RKO (cell line): ENCODE measurements at places on chromosomes 1 and 21.

DNA sequence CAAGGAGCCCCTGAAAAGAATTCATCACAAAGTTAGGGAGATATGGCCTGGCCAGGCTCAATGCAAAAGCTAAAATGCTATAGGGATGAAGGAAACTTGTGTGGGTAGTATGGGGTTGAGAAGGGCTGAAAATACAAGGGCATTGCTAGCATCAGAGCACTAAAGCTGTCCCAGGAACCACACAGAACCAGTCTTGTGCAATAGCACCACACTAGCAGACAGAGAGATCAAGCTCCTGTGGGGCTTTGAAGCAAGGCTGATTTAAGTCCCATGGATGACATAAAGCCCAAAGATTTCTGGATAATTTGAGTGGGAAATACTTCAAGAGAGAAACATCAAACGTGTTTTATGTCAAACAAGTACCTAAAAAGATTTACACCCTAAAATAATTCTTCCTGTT, 97.1 kb downstream of the VAV3 start:
- DNase-seq = no peak

DNA sequence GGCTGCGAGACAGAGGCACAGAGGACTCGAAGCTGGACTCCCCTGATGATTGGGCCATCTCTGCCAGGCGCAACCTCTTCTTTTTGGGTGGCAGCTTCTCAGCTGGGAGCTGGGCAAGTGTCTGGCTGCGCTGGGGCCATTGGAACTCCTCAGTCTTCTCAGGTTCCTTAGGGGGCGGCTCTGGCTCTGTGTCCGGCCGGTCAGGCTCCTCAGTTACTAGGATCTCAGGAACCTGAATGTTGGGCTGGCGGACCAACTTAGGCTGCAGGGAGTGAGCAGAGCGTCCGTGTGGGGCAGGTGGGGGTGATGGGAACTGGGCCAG, 97.5 kb upstream of the EDN2 start:
- DNase-seq = no peak

- peak; percentile 68 for DNase-seq
Observed at GRCh38 chr1:19704247-19705113, 39.8 kb downstream of the HTR6 start.

GRCh38 chr1:172545396-172546004, 12.6 kb downstream of the SUCO start:
- DNase-seq = no peak

DNA sequence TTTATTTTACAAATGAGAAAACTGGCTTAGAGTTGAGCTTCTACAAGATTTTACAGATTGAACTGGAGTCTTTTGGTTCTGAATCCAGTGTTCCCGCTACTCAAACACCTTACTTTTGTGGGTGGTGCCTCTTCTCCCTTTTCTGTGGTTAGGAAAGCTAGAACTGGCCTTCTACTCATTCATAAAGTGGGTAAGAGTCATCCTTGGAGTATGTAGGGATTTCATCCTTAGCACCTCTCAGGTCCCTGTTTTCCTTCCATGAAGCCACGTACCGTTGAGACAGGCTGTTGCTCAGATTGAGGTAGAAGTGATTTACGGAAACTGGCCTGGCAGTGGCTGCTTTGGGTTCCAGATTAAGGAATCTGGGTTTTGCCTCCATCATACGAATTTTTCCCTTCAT, 35.8 kb downstream of the WNT4 start:
- no peak for DNase-seq

DNA sequence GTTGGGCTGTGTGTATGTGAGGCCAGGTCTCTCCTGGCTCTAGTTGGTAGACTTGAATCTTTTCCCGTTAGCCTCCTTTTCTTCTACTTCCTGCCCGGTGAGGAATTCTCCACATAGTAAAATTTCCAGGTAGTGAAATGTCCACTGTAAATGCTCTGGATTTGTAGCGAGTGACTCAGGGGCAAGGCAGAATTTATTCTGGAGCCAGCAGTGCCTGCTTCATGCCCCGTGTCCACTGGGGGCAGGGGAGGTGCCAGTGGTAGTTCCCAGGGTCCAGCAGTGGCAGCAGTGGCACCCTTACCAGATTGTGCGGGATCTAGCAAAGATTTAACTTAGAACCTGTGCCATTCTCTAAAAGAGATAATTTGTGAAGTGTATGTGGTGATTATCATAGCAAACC, 74.5 kb upstream of the USP24 start:
- peak; percentile 25 for DNase-seq

DNA sequence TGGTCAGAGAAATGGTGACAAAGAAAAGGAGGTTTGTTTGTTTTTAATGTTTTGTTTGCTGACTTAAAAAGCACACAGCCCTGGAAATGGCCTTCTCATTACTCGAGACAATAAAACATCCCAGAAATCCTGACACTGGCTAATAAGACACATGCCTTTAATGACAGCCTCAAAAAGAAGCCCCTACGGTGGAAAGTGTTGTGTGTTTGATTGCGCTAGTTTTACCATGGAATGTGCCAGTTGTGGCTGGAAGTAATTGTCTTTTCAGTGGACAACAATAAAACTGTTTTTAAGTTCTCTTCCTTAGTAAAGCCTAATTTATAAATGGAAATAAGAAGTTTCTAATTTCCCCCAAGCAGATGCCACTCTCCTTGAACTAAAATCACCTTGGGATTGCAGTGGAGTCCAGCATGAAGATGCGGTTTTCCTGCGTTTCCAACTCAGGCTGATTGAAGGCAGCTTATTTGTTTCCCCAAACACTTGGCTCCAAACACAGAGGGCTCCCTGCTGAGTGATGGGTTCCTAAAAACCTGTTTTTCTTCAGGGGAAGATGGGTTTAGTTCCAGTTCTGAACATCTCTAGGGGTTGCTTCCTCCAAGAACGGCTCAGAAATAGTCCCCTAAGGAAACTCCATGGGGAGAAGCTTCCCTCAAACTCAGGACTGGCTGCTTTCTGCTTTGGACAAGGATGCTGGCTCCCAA, 54.3 kb downstream of the CD247 start:
- no peak for DNase-seq

- DNase-seq = no peak
Observed at GRCh38 chr1:172442843-172443565, 865 bp downstream of the PIGC start.

DNA sequence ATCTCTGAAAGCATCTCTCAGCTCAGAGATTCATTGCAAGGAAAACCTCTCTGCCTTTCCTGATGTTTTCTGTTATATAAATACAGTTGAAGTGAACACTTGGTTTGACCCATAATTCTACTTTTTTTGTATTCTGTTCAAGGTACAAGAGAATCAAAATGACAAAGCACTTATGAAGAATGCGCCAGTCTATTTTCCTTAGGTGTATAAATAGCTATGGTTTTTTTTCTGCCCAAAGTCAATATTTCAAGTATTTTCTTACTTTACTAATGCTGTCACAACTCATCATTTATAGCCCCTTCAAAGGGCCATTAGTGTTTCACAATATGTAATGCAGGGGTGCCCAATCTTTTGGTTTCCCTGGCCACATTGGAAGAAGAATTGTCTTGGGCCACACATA, 142.5 kb upstream of the C1orf105 start:
- DNase-seq = no peak

DNA sequence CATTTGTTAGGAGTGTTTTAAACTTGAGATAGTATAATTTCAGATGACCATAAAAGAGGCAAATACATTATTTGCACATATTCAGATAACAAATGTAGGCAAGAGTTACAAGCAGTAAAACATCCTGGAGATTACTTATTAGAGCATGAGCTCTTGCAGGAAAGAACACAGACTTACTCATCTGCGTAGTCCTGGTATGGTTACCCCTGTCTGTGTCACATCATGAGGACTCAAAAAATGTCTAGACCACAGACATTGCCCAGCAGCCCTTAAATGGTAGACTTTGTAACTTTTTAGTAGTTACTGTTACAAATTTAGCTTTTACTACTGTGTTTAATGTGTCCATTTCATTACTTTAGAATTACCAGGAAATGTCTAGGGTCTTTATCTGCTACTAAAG, 12.8 kb downstream of the CACHD1 start:
- DNase-seq = no peak

- DNase-seq = no peak
Observed at GRCh38 chr1:28428990-28429520, 59.5 kb downstream of the PHACTR4 start.

DNA sequence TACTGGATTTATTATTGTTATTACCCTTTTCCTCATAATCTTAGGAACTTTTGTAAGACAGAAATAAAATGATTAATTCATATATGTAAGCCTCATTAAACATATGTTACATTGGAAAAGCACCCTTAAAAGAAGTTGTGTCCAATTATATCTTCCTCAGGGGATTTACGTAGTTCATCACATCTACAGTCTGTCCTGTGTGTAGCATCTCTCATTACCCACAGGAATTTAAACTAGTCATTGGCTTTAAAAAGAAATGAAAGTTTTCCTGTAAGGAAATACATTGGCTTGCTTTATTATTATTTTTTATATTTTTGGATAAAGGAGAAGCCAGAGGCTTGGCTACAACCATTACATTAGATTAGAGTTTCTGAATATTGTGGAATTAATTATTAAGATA, 56.1 kb downstream of the SWT1 start:
- DNase-seq = no peak

DNA sequence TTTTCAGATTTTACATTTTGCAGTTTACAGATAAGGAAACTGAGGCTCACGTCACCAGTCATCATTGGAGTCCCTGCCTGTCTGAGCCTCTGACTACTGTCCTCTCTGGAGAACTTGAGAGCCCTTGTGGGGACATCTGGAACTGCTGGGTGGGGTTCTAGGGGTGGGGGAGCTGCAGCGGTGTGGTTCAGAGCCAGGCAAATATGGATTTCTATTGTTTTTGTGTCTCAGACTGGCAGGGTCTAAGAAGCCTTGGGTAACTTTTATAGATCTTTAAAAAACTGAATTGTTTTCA, 46.9 kb downstream of the IER5 start:
- peak; percentile 16 for DNase-seq

DNA sequence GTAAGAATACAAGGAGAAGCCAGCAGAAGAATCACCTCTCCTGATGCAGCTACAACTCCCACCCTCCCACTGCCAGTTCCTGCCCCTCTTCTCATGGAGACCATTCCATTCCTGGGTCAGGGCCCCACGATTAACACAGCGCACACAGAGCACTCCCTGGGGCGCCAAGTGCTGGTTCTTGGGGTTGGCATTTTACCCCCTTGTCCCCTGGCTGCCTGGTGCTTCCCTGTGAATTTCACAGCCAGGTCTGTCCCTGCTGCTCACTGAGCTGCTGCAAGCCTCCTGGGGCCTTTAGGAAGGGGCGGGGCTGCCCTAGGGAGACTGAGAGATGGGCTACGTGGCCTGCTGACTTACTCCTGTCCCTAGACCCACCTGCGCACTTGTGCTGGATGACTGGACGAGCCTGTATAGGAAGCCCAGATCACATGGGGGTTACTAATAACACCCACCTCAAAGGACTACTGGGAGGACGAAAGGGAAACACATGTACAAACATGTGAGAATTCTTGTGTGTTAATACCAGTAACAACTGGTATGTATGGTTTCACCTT, 4.8 kb downstream of the ZNF672 start:
- no peak for DNase-seq

GRCh38 chr1:51506537-51506936, 12.5 kb downstream of the EPS15 start:
- no peak for DNase-seq

DNA sequence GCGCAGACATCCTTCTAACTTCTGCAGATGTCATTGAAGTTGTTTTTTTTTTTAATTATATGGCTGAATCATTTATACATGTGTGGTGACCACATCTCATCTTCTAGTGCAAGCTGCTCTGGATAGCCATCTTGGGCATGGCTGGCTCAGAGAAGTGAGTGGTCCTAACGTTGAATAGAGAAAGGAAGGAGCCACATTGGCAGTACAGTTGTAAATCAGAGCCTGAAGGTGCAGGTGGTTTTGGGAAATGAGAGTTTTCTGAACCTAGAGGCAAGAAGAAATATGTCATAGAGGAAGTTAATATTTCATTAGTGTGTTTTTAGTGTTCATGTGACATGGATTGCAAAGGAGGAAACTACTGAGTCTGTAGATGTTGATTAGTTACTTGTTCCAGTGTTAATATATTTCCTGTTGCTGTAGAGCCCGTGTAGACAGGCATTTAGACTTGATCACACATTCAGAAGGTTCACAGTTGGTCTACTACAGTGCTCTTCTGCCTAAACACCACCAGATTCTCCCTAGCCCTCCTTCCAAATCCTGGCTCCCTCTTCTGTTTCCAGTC, 163.7 kb downstream of the ROR1 start:
- no peak for DNase-seq

DNA sequence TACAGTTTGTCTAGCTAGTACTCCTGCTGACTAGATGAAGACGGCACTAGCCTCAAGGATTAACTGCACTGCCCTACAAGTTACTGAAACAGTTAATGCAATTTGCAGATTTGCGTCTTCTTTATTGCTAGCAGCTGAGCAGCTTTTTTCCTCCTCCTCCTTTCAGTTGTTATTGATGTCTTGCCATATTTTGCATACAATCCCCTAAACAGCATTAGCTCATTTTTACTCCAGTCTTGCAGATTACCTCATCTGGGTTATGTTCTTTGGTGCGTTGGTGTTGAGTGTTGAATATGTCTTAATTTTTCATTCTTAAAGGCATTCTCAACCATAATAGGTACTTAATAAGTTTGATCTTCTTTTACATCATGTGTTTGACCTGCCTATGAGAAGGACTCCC, 363.4 kb upstream of the LYPLAL1 start:
- DNase-seq = no peak

DNA sequence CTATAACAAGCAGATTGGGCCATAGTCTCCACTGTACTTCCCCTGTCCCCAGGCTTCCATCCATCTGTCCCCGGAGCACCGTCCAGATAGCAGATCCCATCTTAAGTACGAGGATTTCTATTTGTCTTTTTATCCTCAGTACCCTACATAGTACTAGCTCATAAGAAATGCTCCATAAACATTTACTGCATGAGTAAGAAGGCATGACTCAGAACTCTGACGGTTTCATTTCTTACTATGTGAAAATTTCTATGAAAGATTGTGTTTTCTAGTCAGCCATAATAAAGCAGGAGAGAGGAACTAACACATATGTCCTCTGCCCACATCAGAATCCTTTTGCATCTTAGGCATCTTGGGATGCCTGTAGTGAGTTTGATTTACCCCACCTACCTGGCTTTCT, 49.5 kb downstream of the CHD1L start:
- peak; percentile 79 for DNase-seq

- no peak for DNase-seq
Observed at GRCh38 chr1:203930342-203930741, 68.9 kb downstream of the SNRPE start.

- no peak for DNase-seq
Observed at GRCh38 chr1:112209493-112209892, 186.5 kb upstream of the CTTNBP2NL start.

DNA sequence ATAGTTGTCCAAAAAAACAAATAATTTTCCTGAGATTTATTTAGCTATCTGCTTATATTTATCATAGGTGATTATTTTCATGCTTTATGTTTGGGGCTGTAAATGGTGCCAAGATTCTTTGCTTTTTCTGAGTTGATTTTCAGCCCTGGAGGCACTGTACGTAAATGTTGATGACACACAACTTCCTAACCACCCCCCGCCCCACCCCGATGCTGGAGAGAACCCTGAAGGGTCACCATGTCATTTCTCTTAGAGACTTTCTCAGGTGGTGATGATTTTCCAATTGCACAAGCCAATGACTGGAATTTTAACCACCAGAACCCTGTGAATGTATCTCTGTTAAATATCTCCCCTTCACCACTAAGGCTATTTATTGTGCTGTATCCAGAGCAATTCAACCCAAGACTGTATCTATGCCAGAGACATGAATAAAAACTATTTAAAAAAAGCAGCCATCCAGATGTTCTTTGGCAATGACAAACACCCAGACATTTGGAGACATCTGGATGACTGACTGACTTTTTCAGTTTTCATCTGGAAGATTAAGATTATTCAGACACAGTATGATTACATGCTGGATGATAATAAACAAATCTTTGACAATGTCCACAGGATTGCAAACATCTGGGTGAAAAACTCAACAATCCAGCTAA, 346.0 kb downstream of the LMX1A start:
- no peak for DNase-seq
